ENCODE measurements at places on chromosomes 4 and X.

GRCh38 chr4:20418861-20419451 is 167.3 kb downstream of the SLIT2 start:
- DNase-seq = peak; percentile 75

DNA sequence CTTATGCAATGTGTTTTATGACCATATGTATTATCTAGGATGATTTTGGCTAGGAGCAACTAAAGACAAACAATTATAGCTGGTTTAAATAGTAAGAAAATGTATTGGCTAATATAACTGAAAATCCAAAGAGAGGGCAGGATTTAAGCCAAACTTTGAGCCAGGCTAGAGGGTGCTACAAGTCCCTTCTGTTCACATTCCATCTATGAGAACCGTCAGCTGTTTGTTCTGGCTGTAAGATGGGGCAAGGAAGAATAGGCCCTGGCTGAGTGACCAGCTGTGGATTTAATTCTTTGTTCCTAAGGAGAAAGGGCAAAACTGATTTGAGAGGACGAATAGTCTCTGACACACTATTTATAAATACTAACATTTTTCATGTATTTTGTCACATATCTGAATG is 79.2 kb upstream of the UGT8 start:
- DNase-seq = no peak

- no peak for DNase-seq
Observed at GRCh38 chr4:164894702-164895101, 17.7 kb downstream of the APELA start.

DNA sequence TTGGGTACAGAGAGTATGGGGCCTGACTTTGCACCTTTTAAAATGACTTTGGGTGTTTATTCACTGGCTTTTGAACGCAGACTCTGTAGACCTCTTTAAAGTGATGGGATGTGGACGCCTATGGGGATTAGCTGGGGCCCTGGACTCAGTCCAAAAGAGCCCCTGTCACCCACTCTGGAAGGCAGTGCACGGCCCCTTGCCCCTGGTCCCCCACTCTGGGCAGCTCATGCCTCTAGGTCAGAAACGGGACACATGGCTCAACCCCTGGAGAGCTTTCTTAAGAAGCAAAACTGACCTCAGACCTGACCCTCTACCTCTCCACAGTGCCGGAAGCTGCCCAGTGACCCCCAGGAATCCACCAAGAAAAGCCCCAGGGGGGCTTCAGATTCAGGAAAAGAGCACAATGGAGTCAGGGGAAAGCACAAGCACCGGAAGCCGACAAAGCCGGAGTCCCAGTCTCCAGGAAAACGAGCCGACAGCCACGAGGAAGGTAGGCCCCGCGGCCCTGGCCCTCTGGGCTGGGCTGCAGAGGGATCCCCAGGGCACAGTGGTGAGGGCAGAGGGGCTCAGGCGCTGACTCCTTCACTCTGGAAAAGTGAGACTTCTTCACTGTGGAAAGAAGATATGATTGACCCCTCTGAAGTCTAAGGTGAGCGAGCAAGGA is 38.4 kb downstream of the BCORL1 start:
- no peak for DNase-seq

DNA sequence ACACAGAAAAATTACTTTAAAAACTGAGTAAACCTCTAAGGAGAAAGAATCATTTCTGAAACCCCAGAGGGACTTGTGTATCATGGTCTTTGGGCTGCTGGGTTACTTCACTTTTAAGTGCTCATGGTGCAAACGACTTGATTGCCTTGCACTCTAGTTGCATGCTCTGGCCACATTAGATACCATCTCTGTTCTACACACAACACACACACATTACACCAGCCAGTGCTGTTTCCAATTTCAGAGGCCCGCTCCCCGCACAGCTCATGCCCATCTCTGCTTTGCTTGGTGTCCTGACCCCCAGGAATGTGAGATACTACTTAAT is 2.1 kb downstream of the PPP3CA start:
- peak; percentile 26 for DNase-seq

GRCh38 chr4:152747444-152747843 is 32.1 kb downstream of the TIGD4 start:
- DNase-seq = no peak

- no peak for DNase-seq
Observed at GRCh38 chr4:165967486-165967885, 94.4 kb downstream of the TLL1 start.

Measured in fibroblast of skin of back (primary cell).